IMR-90 (cell line): ENCODE measurements at places on chromosomes 4 and X. TPM values are rescaled to one million over a fixed set of nuclear protein-coding genes. Genes with fewer than 3 reads are reported as not detected.
A peak's percentile ranks its signal among the peaks of the same experiment; 100 is the strongest.

GRCh38 chr4:147788791-147789190, 56.9 kb downstream of the ARHGAP10 start:
- DNase-seq = peak; percentile 24

DNA sequence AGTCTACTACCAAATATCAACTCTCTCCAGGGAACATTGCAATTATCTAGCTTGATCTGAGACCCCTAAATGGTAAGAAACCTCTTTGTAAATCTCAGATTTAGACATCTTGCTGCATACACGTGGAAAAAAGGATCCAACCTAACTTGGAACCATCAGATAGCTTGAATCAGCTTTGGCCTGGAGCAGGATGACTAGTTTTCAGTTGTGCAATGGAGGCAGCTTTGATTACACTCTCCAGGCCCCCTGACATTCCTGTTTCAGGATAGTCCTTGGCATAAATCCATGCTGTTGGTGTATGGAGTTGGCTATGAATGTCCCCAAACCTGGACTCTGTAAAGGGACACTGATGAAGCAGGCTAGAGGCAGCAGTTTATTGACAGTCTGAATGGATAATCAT, 1061.9 kb upstream of the TENM3 start:
- DNase-seq = no peak

DNA sequence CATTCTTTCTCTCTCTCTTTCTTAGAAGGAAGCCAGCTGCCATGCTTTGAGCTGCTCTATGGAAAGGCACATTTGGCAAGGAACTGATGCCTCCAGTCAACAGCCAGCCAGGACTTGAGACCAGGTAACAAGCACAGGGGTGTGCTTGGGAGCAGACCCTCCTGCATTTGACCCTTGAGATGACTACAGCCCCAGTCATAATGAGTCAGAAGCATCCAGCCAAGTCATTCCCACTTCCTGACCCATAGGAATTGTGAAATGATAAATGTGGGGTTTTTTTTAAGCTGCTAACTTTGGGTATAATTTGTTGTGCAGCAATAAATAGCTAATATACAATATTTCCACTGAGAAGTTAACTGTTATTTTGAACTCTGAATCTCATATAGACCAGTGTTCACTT, 446.9 kb downstream of the GRXCR1 start:
- DNase-seq = peak; percentile 83

The ZGRF1 gene
- 5.6 and 10.0 TPM in 2 replicates for total RNA-seq

DNA sequence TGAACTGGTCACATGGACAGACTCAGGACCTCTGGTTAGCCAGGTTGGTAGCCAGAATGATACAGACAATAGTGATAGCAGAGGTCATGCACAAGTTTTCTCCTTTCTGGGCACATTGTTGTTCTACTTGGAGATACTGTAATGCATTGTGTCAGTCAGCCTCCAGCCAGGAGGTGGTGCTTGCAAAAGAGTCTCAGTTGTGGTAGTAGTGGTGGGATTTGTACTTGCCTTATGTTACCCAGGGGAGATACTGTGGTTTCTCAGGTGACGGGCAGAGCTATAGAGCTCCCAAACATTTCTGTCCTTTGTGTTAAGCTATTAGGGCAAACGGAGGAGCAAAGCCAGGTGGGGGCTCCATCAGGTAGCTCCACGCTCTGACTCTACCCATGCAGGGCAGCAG, 190.5 kb downstream of the STPG2 start:
- DNase-seq = no peak

DNA sequence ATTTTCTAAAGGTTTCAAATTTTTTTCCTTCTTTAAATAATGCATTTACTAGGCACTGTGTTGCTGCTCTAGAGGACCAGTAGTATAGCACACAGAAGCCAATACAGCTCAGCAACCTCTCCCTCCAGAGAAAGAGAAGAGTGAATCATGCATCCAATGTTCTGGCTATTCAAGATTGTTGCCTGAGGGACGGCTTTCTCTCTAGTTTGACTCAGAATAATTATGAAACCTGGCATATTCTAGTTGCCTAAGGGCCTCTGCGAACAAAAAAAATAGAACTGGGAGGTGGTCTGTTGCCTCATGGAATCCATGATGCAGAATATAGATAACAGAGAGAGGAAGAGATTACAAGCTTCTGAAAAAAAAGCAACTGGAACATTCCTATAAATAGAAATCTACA, 1233.3 kb upstream of the PABPC4L start:
- no peak for DNase-seq

GRCh38 chrX:150692296-150692695, 900 bp upstream of the MTMR1 start:
- DNase-seq = no peak

The HMGB3 gene
- total RNA-seq = 14.7 and 23.3 TPM in 2 replicates

- DNase-seq = peak; percentile 19
These were observed 47.7 kb upstream of the FAM9A start for GRCh38 chrX:8848911-8849310.

The FGB gene
- total RNA-seq = not detected in 2 replicates

DNA sequence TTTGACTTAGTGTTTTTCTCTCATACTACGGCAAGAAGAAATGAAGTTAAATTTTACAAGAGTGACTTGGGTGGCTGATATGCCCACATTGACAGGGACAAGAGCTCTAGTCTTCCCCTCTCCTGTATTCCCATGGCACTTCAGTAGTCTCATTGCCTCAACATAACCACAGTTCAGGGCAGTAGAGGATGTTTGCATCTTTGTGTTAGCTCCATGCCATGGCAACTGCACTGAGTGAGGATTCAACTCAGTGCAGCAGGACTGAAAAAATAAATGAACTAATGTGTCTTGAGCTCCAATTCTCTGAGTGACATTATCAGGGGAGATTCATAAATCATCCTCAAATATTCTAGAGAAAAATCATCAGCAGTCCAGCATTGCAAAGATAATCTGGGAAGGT, 78.8 kb downstream of the TET2 start:
- DNase-seq = no peak

DNA sequence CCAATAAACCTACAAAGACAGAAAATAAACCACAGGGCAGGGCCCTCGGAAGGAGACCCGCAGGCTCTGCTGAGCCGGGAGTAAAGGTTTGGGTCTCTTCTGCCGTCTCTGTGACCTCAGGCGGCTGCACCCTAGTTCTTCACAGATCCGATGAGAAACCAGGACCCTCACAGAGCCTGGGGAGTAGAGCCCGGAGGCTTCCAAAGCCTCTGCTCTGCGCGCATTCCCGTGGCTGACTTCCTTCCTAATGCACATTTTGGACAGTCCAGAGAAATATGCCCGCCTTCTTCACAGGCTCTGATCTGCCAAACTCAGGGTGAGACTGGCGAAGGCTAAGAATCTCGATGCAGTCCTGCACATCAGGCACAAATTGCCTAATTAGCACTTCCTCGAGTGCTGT, 245.5 kb downstream of the EVC2 start:
- DNase-seq = no peak

DNA sequence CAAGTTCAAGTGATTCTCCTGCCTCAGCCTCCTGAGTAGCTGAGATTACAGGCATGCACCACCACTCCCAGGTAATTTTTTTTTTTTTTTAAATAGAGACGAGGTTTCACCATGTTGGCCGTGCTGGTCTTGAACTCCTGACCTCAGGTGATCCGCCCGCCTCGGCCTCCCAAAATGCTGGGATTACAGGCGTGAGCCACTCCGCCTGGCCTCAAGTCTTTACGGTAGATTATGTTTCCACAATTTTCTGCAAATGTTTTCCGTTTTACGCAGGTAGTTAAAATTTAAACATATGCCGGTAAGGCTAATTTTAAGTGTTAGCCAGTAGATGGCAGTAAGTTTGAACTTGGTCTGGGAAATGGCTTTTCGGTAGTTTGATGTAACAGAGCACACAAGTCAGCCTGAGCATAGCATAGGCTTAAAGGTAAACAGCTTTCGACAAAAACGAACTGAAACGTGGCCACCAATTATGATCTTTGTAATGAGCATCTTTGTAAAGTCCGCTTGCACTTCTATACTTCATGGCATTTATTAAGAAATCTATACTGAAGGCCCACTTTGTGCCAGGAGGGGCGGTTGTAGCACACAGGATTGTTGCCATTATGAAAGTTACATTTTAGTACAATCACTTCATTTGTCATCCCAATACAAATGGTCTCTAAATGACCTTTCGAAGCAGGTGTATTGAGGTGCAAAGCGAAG, 31.1 kb downstream of the CCKAR start:
- DNase-seq = peak; percentile 86

The TMPRSS11F gene
- not detected in 2 replicates for total RNA-seq

GRCh38 chrX:39953879-39954278, 143.9 kb downstream of the BCOR start:
- DNase-seq = peak; percentile 81

The FMR1NB gene
- not detected in 2 replicates for total RNA-seq

DNA sequence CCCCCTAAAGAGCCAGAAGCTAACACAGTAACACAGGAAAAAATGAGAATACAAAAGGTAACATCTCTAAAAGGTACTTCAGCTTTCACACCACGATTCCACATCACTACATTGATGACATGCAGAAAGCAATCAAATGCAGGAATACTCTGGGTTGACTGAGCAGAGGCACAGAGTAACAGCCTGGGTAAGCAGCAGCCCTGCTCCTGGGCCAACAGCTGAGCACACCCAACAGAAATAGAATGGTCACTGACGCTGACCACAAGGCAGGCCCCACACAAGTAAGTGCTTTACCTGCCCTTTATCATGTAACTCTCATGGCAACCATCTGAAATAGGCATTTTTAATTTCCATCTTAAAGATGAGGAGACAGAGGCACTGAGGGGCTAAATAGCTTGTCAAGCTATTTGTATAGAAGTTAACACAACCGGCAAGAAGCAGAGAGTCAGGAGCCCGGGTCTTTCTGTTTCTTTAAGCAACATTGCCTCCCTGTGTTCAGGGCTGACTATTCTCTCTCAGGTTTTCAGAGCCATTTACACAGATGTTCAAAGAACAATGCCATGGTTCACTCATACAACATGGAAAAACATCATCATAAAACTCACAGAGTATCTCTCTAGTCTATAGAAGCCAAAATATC, 168.9 kb downstream of the ZNF674 start:
- DNase-seq = peak; percentile 48

GRCh38 chrX:119728487-119728886, 29.9 kb upstream of the SOWAHD start:
- DNase-seq = no peak

GRCh38 chrX:150635952-150636351, 57.2 kb upstream of the MTMR1 start:
- DNase-seq = peak; percentile 84

GRCh38 chr4:98939438-98939837, 10.5 kb upstream of the EIF4E start:
- no peak for DNase-seq

The CLDN22 gene
- total RNA-seq = not detected in 2 replicates

- DNase-seq = peak; percentile 37
These were observed at the start of gene NBDY for GRCh38 chrX:56729152-56729850. NBDY (plus strand) TSS chrX:56729243; CDS start chrX:56729354, 111 bp downstream.

The HSFX1 gene
- total RNA-seq = under 0.01 and 0.18 TPM in 2 replicates
